ENCODE measurements at places on chromosomes 6 and 20.
A peak's percentile ranks its signal among the peaks of the same experiment; 100 is the strongest.

GRCh38 chr6:34679552-34680253, 16.9 kb downstream of the ILRUN start:
- peaks cover 20% of the 10 kb centered on the region for H3K4me1 ChIP-seq
- peaks cover 5% of the 10 kb centered on the region for H3K36me3 ChIP-seq
- no peaks in the 10 kb centered on the region for H3K27me3 ChIP-seq
- DNase-seq = no peak
- H3K4me3 ChIP-seq = no peak overlapping the region

DNA sequence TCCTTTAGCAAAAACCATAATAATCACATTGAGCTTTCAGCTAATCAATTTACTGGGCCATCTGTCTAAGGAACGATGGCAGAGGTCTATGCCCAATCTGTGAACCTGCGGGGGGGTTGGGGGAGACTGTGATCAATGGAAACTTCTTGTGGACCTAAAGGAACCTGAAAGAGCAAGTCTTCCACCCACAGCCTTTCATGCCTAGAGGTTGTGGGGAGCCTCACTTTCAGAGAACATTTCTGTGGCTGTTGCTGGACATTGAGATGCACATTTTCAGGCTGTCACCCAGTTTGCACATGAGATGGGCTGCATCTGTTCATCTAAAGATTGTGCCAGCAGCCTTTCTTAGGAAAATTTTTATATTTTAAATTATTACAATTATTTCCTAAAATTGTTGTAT, 310.0 kb upstream of the SPTLC3 start:
- H3K4me3 ChIP-seq = no peak overlapping the region
- H3K36me3 ChIP-seq = no peaks in the 10 kb centered on the region
- no peaks in the 10 kb centered on the region for H3K27me3 ChIP-seq
- H3K4me1 ChIP-seq = no peaks in the 10 kb centered on the region
- no peak overlapping the region for H3K27ac ChIP-seq
- DNase-seq = no peak

GRCh38 chr6:17730078-17730704, 23.5 kb upstream of the NUP153 start:
- H3K4me1 ChIP-seq = no peaks in the 10 kb centered on the region
- H3K4me3 ChIP-seq = no peak overlapping the region
- DNase-seq = no peak
- no peaks in the 10 kb centered on the region for H3K36me3 ChIP-seq
- H3K27me3 ChIP-seq = no peaks in the 10 kb centered on the region

- DNase-seq = no peak
- H3K4me1 ChIP-seq = peaks cover 22% of the 10 kb centered on the region
- no peak overlapping the region for H3K27ac ChIP-seq
- peaks cover 19% of the 10 kb centered on the region for H3K36me3 ChIP-seq
- H3K4me3 ChIP-seq = no peak overlapping the region
Observed at GRCh38 chr20:51383891-51384510, 158.5 kb downstream of the NFATC2 start.

- DNase-seq = no peak
- peaks cover 78% of the 10 kb centered on the region for H3K4me1 ChIP-seq
- no peak overlapping the region for H3K27ac ChIP-seq
- H3K27me3 ChIP-seq = peaks cover 18% of the 10 kb centered on the region
- H3K36me3 ChIP-seq = peaks cover 8% of the 10 kb centered on the region
- H3K4me3 ChIP-seq = no peak overlapping the region
Observed at GRCh38 chr6:30776390-30777154, 32.2 kb upstream of the IER3 start.

DNA sequence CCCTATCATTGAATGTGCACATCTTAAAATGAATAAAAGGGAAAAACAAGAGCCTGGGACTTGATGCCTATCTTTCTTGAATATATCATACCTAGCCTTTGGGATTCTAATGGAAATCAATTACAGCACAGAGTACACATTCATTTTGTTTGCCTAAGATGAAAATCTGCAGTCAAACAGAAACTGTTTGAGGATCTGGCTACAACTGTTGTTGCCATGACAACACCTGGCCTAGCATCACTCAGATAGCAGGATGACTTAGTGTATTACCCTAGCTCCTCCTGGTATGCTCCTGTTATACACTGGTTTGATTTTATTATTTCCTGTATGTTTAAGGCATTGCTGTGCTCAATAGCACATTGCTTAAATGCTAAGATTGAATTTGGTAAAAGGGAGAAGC, 71.5 kb upstream of the LAMP5 start:
- no peaks in the 10 kb centered on the region for H3K4me1 ChIP-seq
- H3K4me3 ChIP-seq = no peak overlapping the region
- no peaks in the 10 kb centered on the region for H3K36me3 ChIP-seq
- no peak for DNase-seq
- no peak overlapping the region for H3K27ac ChIP-seq

- DNase-seq = no peak
- H3K36me3 ChIP-seq = peaks cover 27% of the 10 kb centered on the region
- no peaks in the 10 kb centered on the region for H3K27me3 ChIP-seq
- no peak overlapping the region for H3K4me3 ChIP-seq
- no peak overlapping the region for H3K27ac ChIP-seq
Observed at GRCh38 chr20:4949833-4950178, 51.5 kb downstream of the SLC23A2 start.

- no peak for DNase-seq
- no peak overlapping the region for H3K4me3 ChIP-seq
- no peaks in the 10 kb centered on the region for H3K4me1 ChIP-seq
- no peaks in the 10 kb centered on the region for H3K36me3 ChIP-seq
Observed at GRCh38 chr6:168865-169455, 123.3 kb upstream of the DUSP22 start.

DNA sequence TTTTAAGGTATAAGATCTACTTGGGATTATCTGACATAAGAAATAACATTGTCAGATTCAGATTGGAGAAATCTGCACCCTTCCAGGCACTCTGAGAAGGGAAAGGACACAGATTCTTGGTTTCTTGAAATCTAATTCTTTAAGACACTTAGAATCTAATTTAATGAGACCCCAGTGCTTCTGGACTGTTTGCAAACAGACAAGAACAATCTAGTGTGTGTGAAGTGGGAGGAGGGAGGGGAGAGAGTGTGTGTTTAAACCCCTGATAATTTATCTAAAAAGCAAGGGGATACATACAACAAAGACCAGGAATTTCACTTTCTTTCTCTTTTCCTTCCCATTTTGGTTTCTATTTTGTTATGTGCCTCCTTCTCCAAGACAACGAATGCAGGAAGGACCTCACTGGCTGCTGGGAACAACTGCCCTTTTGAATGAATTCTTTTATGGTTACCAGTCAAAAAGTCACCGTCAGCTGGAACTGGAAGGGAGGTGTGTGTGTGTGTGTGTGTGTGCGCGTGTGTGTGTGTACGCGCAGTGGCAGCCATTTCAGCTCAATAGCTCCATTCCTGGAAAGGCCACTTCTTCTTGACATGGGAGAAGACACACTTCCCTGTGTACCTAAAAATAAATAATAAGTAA, 129.4 kb downstream of the BCAS1 start:
- H3K36me3 ChIP-seq = no peaks in the 10 kb centered on the region
- peak overlapping the region; percentile 24 for H3K27ac ChIP-seq
- no peaks in the 10 kb centered on the region for H3K27me3 ChIP-seq
- peaks cover 53% of the 10 kb centered on the region for H3K4me1 ChIP-seq
- no peak for DNase-seq

GRCh38 chr6:111361648-111362047, 121.4 kb downstream of the REV3L start:
- H3K27me3 ChIP-seq = no peaks in the 10 kb centered on the region
- H3K36me3 ChIP-seq = peaks cover 6% of the 10 kb centered on the region
- no peak overlapping the region for H3K27ac ChIP-seq
- no peak for DNase-seq
- H3K4me3 ChIP-seq = no peak overlapping the region
- H3K4me1 ChIP-seq = no peaks in the 10 kb centered on the region

DNA sequence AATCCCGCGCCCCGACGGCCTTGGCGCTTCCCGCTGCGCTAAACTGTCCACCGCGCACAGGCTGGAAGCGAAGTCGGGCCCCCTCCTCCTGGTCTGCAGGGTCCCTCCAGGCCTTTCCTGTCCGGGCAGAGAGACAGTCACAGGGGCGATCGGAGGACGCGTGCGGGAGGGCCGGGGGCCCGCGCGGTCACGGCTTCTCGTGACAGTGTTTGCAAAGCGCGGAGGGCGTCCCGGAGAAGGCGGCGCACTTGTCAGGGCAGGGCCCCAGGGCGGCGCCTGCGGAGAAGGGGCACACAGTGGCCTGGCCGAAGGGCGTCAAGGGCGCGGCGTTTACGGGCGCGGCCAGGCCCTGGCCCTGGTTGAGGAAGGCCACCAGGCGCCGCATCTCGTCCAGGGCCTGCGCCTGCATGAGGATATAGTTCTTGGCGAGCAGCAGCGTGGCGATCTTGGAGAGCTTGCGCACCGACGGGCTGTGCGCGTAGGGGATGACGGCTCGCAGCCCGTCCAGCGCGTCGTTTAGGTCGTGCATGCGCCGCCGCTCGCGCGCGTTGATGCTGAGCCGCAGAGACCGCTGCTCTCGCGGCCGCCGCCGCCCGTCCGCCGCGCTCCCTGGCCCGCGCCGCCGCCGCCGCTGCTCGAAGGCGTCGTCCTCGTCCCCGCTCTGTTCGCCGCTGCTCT, 763 bp downstream of the BHLHE23 start:
- peaks cover 20% of the 10 kb centered on the region for H3K4me1 ChIP-seq
- H3K4me3 ChIP-seq = no peak overlapping the region
- H3K27me3 ChIP-seq = peaks cover 99% of the 10 kb centered on the region
- peak overlapping the region; percentile 52 for H3K27ac ChIP-seq
- peaks cover 4% of the 10 kb centered on the region for H3K36me3 ChIP-seq

DNA sequence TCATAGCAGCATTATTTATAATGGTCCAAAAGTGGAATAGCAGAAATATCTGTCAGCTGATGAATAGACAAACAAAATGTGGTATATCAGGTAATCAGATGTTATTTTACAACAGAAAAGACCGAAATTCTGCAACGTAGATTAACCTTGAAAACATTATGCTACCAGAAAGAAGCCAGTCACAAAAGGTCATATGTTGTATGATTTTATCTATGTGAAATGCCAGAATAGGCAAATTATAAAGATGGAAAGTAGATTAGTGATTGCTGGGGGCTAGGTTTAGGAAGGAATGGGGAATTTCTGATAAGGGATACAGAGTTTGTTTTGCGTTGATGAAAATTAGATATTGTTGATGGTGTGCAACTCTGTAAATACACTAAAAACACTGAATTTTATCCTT, 165.0 kb upstream of the STMND1 start:
- no peaks in the 10 kb centered on the region for H3K4me1 ChIP-seq
- no peak overlapping the region for H3K4me3 ChIP-seq
- H3K27ac ChIP-seq = no peak overlapping the region
- peaks cover 27% of the 10 kb centered on the region for H3K27me3 ChIP-seq
- DNase-seq = no peak
- H3K36me3 ChIP-seq = no peaks in the 10 kb centered on the region

DNA sequence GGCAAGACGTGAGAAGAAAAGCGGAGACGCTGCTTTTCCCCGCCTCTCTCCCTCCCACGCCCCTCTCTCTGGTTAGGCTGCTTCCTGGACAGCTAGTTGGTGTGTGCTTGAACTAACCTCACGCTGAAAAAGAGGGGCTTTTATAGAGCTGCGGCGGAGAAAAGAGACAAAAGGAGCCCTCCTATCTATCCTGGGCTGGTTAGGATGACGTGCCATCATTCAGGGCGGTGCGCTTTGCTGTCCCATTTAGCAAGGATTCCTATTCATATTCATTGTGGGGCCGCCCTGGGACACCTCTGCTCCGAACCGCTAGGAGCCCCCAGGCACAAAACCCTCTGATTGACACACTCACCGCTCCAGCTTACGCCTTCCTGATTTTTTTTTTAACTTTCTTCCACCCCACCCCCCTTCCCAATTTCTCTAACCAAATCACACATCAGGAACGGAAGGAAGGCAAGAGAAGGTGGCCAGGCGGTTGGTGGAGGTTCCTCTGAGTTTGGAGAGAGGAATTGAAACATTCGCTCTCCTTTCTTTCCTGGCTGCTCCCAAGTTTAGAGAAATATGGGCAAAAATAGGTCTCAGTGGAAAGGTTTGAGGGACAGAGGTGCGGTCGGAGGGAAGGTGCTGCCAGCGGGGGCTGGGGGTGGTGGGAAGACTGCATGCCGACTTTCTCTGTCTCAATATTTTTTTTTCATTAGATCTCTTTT, at the start of gene OLIG3:
Gene OLIG3, minus strand, starts transcription at position 114 of the 707 bp plus-strand sequence. CDS start 224 bp downstream, outside the sequence.
- H3K4me3 ChIP-seq = peak within 1 kb of the TSS; percentile 54
- peaks cover 73% of the 10 kb centered on the region for H3K4me1 ChIP-seq
- peaks cover 94% of the 10 kb centered on the region for H3K27me3 ChIP-seq
- H3K36me3 ChIP-seq = peaks cover 26% of the 10 kb centered on the region

- no peak for DNase-seq
- H3K27me3 ChIP-seq = peaks cover 4% of the 10 kb centered on the region
- no peak overlapping the region for H3K4me3 ChIP-seq
- no peak overlapping the region for H3K27ac ChIP-seq
Observed at GRCh38 chr6:167575158-167575696, 250.3 kb downstream of the TTLL2 start.

GRCh38 chr20:60804240-60804917, 447.7 kb upstream of the CDH4 start:
- no peak for DNase-seq
- H3K27ac ChIP-seq = no peak overlapping the region
- H3K36me3 ChIP-seq = no peaks in the 10 kb centered on the region
- H3K27me3 ChIP-seq = no peaks in the 10 kb centered on the region
- no peaks in the 10 kb centered on the region for H3K4me1 ChIP-seq
- no peak overlapping the region for H3K4me3 ChIP-seq

DNA sequence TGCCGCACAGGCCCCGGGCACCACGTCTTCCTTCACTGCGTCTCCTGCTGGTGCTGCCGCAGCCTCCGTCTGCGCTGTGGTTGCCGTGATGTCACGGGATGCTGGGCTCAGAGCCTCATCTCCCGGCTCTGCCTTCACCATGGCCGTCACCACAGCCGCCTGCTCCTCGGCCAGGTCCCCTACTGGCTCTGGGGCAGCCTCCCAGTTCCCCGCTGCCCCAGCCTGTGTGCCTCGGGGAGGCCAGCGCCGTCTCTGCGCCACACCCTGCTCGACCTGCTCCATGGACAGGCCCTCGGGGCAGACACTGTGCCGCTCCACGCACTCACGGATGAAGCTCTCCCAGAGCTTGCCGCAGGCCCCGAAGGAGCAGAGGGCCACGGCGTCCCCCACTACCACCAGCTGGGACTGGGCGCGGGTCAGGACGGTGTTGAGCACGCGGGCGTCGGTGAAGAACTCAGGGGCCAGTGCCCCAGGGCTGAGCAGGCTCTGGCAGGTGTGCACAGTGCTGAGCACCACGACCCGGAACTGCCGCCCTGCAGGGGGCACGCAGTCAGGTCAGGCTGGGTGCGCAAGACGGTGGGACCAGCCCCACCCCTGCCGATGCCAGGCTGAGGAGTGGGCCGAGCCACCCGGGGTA, 8.2 kb downstream of the HELZ2 start:
- H3K4me1 ChIP-seq = peaks cover 27% of the 10 kb centered on the region
- DNase-seq = no peak
- H3K27ac ChIP-seq = no peak overlapping the region
- no peak overlapping the region for H3K4me3 ChIP-seq
- peaks cover 1% of the 10 kb centered on the region for H3K36me3 ChIP-seq
- peaks cover 44% of the 10 kb centered on the region for H3K27me3 ChIP-seq

Data from activated naive CD4-positive, alpha-beta T cell treated with anti-CD3 and anti-CD28 coated beads, Interleukin-2, amount 10 ng/mL, durations not matched to agents 7 days and 5 days (primary cell).